ENCODE measurements at places on chromosomes 3 and 15. TPM values are rescaled to one million over a fixed set of nuclear protein-coding genes. Genes with fewer than 3 reads are reported as not detected.

DNA sequence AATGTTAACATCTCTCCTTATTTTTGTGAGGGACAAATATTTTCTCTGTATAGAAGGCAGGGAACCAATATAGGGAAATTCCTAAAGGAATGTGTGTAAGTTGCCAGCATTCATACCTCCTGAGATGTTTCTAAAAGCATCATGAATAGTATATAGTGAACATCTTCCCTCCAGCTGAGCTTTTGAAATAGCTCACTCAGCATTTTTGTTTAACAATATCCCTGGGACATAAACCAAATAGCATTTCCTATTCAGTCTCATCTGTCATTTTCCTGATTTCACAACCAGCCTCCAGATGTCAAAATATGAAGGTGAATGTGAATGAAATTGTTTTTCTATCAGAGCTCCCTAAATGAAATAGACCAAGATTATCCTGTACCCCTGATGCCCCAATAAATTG is 137.2 kb downstream of the PPM1L start:
- H3K4me3 ChIP-seq, result no peak overlapping the region
- no peak for DNase-seq

GRCh38 chr3:156582532-156583183 is 27.7 kb upstream of the SSR3 start:
- DNase-seq, result no peak
- H3K4me3 ChIP-seq, result no peak overlapping the region
- no peak overlapping the region for H3K27ac ChIP-seq
- no peaks in the 10 kb centered on the region for H3K36me3 ChIP-seq
- H3K4me1 ChIP-seq, result peaks cover 3% of the 10 kb centered on the region
- no peaks in the 10 kb centered on the region for H3K27me3 ChIP-seq

DNA sequence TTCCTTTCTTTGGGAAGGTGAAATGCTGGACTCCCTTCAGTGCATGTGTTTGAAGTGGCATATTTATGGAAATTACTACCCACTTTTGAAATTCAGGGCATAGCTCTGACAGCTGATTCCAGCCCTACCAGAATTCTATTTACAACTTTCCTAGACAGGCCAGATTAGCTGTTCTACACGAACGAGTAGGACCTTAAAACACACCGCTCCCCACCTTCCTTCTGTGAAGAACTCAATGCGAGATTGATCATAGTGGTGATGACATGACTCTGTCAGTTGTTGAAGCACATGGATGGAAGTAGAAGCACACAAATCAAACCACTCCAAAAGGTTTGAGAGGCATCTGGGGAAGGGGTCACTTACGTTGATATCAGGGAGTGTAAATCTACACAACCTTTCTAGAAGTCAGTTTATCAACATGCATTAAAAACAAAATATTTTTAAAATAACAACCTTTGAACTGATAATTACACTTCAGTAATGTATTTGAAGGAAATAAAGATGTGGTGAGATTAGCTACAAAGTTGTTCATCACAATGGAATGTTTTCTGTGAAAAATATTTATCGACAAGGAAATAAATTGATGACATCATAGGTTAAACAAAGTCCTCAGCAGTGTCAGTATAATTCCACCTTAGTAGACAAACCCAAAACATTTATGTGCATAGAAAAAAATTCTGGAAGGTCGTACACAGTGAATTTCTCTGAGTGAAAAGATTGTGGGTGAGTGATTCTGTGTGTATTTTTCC is 29.8 kb downstream of the RARB start:
- H3K27me3 ChIP-seq, result no peaks in the 10 kb centered on the region
- H3K4me3 ChIP-seq, result no peak overlapping the region
- DNase-seq, result no peak

DNA sequence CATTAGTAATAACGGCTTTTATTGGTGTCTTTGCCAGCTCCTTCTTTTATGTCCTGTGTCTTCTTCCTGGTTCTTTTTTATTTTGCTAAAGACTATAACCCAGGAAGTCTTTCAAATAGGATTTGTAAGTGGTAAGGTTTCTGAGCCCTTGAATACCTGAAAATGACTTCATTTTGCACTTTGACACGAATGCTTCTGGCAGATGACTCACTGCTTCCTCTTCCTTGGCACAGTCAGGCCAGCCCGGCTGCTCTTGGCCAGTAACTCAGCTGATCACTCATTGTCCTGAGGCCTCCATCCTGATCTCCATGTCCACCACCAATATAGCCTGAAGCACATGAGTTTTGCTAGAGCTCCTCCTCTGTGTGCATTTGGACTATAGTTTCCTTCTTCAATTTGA is 48.7 kb upstream of the NR2E3 start:
- peaks cover 6% of the 10 kb centered on the region for H3K36me3 ChIP-seq
- DNase-seq, result no peak
- no peak overlapping the region for H3K4me3 ChIP-seq

C2CD4B gene
- not detected for total RNA-seq

All from osteocyte (in vitro differentiated cells).